ENCODE measurements at places on chromosomes 7 and 10. TPM values are rescaled to one million over a fixed set of nuclear protein-coding genes. Genes with fewer than 3 reads are reported as not detected.

- no peak for DNase-seq
Measured at GRCh38 chr10:104515678-104516199, 125.4 kb upstream of the SORCS3 start.

- DNase-seq, result no peak
Measured at GRCh38 chr7:69108097-69108496, 490.2 kb upstream of the AUTS2 start.

DNA sequence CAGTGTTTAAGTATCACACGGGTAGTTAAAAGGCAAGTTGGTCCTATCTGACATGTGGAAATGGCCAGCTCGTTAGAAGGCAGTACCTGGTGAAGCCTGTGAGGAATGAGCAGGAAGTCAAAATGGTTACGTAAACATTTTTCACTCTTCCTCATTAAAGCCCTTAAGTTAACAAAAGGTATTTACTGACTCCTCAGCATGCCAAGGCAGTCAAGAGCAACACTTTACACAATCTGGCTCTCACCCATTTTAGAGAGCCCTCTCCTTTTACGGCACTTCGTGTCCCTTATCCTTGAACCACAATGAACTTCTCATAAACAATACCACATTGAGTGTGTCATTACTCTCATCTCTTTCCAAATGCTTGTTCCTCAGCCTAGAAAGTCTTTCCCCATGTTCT, 11.0 kb upstream of the RSBN1L start:
- DNase-seq, result peak; percentile 53

GRCh38 chr7:86645676-86646276, 2.1 kb downstream of the GRM3 start:
- no peak for DNase-seq

DNA sequence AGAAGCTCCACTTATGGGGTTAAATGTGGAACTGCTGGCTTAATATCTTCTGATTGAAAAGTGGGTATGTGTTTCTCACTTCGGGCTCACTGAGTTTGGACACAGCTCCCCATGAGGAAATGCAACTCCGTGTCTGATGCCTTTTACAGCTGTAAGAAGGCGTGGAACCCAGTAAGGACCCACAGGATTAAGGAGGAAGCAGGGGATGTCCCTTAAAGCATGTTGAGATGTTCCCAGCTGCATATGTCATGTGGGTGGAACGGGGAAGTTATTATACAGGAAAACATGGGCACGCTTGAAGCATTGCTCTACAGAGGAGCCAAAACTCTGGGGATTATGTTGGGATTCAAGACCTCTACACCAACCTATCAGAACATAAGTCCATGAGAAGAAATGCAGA, 224.4 kb downstream of the NEBL start:
- DNase-seq, result no peak

DNA sequence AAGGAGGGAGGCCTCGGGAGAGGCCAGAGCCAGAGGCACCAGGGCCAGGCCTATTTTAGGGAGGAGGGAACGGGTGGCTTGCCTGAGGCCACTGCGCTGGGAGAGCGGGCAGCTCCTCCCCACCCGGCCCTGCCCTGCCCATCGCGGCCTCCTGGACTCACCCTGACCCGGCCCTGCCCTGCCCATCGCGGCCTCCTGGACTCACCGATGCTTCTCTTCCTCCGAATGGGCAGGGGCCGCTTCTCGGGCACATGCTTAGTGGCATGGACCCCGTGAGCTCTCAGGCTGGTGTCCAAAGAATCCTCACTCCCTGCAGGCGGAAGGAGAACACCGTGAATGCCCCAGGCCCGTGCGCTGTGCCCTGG, 7.5 kb downstream of the PDGFA start:
- no peak for DNase-seq

- peak; percentile 86 for DNase-seq
Measured at GRCh38 chr10:29860166-29860565, 199.2 kb downstream of the JCAD start.

GRCh38 chr7:36191292-36191920, 38.4 kb downstream of the EEPD1 start:
- peak; percentile 79 for DNase-seq

GRCh38 chr7:80726666-80727065, 88.2 kb downstream of the CD36 start:
- no peak for DNase-seq

GRCh38 chr7:115269486-115269885, 347.6 kb downstream of the MDFIC start:
- no peak for DNase-seq

- DNase-seq, result no peak
Measured at GRCh38 chr7:151586531-151587260, 67.0 kb upstream of the RHEB start.

GRCh38 chr10:125567529-125567928, 115.4 kb downstream of the TEX36 start:
- no peak for DNase-seq

GRCh38 chr7:127995881-127996215, 35.4 kb downstream of the LRRC4 start:
- no peak for DNase-seq

- no peak for DNase-seq
Measured at GRCh38 chr7:27950123-27950522, 210.2 kb downstream of the TAX1BP1 start.

DNA sequence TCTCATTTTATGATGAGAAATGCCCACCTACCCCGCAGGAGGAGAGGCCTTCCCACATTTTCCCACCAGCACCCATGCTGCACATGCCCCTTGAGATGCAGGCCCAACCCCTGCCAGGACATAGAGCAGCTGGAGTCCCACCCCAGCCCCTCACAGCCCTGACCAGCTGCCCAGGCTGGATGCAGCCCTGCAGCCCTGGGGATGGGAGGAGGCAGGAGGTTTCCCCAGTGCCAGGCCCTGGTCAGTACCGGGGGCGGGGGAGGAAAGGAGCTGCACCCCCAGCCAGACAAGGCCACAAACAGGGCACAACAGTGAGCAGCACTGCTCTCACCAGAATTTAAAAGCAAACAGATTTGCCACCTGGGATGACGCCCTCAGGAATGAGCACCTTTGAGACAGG, 196.1 kb downstream of the PTPRN2 start:
- no peak for DNase-seq

DNA sequence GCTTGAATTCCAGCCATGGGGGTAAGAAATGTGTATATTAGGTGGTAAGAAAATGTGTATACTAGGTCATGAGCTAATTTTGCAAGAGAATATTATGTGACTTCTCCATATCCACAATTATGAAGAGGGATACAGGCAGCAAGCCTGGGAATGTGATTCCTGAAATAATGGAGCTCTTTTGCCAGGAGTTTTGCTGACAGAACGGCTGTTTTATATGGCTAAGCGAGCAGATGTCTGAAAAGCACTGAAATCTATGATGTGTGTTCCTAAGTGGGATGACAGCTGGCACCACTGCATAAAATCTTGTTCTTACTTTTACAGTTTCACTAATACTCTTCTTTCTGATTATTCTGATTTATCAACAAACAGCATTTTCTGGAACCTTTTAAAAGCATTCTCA, 386.0 kb upstream of the HPS1 start:
- DNase-seq, result no peak

DNA sequence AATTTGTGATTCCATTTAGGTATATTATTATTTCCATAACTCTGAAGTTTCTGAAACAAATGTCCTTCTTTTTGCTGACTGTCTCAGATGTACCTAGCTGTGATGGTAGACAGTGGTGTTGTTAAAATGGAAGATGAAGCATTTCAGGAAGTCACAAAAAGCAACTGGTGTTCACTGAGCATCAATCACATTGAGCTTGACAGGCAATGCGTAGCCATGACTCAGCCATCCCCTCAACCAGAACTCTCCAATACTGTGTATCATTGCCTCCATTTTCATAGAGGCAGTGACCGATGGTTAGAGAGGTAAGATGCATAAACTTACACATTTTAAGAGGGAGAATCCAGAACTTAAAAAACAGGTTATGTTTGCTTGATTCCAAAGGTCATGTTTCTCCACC, 434.0 kb downstream of the INHBA start:
- no peak for DNase-seq

GRCh38 chr10:90917238-90917967, 3.5 kb downstream of the ANKRD1 start:
- DNase-seq, result peak; percentile 21

DNA sequence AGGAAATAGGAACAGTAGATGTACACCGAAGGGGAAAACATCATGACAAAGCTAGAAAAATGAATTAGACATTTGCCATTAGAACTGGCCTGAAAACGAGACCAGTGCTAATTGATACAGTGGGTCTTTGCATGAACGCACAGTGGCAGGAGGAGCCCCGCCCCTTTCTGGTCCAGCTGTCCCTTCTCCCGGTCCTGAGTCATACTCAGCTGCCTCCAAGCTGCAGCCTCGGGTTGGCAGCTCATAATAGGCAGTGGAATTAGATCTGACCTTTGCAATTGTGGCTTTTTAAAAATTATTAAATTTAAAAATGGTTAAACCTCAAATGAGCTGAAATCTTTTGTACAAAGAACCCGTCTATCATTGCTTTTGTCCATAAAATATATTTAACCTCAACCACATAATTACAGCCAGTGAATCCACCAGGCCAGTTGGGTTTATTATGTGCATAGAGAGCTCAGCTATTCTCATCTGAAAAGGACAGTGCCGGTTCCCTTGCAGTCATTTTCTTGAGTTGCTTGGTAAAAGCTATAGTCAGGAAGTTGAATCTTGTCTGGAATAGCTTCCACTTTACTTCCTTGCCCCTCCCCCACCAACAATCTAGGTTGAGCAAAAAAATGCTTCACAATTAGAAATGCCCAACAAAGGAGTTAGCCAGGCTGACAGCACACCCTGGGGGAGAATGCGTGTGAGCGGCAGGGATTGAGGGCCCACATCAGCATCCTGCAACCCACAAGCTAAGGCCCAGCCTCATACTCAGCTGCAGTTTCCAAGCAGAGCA, 147.1 kb downstream of the BUB3 start:
- DNase-seq, result no peak

DNA sequence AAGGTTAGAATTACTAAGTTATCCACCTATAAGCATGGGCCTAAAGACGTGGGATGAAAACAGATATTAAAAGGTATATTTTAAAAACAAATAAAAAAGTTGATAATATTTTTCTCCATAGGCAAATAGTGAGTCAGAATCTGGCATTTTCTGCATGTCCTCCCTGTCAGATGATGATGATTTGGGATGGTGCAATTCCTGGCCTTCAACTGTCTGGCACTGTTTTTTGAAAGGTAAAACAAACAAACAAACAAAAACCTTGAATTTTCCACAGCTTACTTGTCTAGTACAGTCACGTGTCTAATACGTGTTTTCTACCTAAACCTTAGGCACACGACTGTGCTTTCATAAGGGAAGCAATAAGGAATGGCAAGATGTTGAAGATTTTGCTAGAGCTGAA, 17.4 kb downstream of the HBP1 start:
- no peak for DNase-seq

GRCh38 chr7:229184-229964, 37.0 kb downstream of the FAM20C start:
- peak; percentile 87 for DNase-seq

DNA sequence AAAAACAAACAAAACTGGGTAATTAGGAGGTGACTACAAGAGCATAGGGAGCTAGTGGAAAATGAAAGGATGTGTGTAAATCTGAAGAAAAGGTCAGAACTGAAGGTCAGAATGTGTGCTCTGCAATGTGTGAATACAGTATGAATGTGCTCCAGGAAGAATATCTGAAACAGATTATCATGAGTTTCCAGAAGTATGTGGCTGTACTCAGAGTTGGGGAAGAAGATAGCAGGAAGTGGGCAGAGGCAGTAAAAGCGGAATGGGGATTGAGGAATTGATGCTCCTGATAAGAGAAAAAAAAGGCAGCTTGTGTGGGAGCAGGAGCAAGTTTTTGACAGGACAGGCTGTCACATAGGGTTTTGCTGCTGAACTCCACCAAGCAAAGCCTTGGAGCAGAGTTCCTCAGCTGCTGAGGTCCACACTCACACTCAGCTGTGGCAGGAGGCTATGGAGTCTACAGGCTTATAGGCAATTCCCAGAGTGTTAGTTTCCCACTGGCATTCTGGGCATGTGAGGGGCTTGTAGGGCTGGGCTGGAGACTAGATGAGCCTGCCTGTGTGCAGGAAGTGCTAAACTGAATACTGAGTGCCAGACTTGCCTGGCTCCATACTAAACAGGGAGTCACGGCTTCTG, 22.9 kb downstream of the H2AZ2 start:
- peak; percentile 91 for DNase-seq

GRCh38 chr10:44462338-44462914, 77.5 kb upstream of the CXCL12 start:
- DNase-seq, result no peak

DNA sequence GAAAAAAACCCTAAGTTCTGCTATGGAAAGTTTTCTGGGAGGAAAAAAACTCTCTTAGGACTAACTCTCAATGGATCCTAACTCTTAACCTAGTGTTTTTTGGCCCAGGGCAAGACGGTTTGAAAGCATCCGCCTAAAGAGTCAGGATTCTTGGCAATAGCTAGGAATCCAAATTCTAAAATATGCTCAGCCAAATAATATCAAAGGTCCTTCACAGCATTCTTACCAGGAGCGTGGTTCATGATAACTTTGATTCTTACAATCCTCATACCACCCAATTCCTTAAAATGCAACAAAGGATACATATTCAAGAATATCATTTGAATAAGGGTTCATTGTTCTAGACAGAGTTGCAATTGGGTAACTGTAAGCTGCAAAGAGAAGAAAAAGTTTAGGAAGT, 21.3 kb downstream of the CPA1 start:
- DNase-seq, result no peak

DNA sequence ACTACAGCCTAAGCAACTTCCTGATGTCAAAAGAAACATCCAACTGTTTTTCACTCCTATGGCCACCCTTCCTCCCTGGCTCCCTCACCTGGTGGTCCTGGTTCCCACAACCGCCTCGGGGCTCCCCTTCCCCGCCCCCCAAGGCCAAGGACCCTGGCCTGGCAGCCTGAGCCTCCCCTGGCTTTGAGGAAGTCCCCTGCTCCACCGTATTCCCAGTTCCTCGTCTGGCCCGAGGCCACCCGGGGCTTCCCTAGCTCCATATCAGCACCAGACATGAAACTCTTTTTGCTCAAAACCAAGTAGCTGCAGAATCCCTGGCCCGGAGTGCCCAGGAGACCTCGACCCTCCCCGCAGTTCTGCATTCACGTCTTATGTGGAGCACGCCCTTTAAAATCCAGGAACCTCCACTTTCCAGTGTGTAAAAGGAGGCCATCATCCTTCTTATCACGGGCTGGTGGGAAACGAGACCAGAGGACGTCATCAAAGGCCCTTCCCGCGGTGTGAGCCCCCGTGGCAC, 82.9 kb downstream of the PRKAG2 start:
- no peak for DNase-seq

DNA sequence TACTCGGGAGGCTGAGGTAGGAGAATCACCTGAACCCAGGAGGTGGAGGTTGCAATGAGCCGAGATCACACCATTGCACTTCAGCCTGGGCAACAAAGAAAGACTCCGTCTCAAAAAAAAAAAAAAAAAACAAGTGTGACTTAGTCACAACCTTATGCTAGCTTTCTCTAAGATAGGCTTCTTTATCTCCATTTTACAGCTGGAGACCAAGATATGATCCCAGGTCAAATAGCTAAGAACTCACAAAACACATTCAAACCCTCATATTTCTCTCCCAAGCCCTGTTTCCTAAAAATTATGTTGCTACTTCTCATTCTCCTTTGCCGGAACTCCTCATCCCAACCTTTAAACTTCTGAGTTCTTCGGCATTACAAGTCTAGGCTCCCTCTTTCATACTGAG, 13.0 kb upstream of the DHTKD1 start:
- no peak for DNase-seq

SFMBT2 gene
- total RNA-seq, result 1.7 TPM

PRLHR gene
- total RNA-seq, result not detected

SGMS1 gene
- total RNA-seq, result 57.9 TPM

IDE gene
- 41.6 TPM for total RNA-seq

ELN gene
- total RNA-seq, result 0.64 TPM

ZNF736 gene
- total RNA-seq, result 7.4 TPM

LRMDA gene
- under 0.01 TPM for total RNA-seq

CASD1 gene
- 9.3 TPM for total RNA-seq

All from fibroblast of villous mesenchyme (primary cell).